AML-193 (cell line): ENCODE measurements at places on chromosomes 5 and 9.

DNA sequence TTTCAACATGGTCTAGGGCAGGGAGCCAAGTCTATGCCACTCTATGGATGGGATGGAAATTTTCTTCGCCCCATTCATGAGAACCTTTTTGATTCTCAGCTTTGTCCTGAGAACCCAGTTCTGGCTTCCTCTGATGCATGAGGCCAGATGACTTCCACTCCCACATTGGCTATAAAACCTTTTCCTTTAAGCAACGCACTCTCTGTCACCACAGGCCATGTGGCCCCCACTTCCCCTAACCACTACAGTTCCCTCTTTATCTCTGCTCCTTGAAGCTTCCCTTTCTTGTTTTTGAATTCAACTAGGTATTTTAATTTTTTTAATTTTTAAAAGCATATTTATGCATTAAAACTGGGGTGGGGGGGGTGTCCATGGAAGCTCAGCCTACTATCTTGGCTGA, 401.3 kb downstream of the ENC1 start:
- DNase-seq, result peak; percentile 81

- peak; percentile 3 for DNase-seq
Measured at GRCh38 chr9:100222674-100223073, 123.6 kb downstream of the INVS start.

DNA sequence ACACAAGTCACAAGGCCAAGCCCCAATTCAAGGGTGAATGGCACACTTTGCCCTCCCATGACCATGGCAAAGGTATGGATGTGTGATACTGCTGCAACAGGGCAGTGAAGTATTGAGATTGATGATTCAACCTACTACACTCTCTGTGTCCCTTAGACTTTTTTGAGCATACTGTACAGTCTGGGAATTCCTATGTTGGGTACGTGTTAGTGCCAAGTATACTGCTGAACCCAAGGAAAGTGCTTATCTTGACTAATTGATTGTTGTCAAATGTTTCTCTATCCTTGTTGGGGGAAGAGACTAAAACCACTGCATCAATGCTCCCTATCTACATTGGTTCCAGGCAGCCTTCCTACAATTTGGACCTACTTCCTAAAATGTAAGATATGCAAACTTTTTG, 93.7 kb downstream of the NDFIP1 start:
- no peak for DNase-seq

DNA sequence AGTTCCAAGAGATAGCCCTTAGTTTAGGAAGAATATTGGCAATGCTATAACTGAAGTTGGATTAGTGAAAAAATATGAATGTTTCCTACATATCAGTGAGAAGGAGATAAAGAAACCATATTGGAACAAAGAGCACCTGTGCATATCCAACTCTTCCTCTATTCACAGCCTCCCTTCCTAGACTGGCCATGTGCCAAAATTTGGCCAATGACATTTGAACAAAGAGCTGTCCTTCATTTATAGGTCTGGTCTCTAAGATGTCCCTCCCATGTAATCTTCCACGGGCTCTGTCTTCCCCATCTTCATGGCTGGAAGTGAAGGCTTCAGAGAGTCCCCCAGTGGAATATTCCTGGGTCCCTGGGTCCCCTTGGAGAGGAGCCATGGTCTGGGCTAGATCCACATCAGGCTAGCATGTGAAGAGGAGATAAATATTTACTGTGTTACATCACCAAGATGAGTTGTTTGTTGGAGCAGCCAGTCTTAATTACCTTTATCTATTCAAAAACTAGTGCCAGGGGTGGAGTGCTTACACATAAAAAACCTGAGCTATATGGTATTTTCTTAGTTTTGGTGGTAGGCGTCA, 190.0 kb upstream of the S1PR3 start:
- DNase-seq, result no peak

GRCh38 chr5:95624368-95624767, 4.5 kb downstream of the GPR150 start:
- no peak for DNase-seq

GRCh38 chr9:120677965-120678364, 36.3 kb downstream of the MEGF9 start:
- DNase-seq, result no peak

- no peak for DNase-seq
Measured at GRCh38 chr5:131318455-131318854, 54.6 kb downstream of the CDC42SE2 start.

DNA sequence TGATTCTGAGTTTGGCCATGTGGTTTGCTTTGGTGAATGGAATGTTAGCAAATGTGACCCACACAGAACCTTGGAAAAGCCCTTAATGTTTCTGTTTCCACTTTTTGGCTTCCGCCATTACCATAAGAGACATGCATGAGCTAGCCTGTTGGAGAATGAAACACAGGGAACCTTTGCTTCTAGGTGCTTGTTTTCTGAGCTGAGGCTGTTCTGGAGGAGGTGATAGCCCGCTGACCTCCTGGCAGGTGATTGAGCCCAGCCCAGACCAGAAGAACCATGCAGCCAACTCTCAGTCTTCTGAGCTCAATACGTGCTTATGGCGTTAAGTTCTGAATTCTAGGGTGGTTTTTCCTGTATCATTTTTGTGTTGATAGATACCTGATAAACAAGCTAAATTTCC, 148.6 kb upstream of the KLF9 start:
- no peak for DNase-seq

DNA sequence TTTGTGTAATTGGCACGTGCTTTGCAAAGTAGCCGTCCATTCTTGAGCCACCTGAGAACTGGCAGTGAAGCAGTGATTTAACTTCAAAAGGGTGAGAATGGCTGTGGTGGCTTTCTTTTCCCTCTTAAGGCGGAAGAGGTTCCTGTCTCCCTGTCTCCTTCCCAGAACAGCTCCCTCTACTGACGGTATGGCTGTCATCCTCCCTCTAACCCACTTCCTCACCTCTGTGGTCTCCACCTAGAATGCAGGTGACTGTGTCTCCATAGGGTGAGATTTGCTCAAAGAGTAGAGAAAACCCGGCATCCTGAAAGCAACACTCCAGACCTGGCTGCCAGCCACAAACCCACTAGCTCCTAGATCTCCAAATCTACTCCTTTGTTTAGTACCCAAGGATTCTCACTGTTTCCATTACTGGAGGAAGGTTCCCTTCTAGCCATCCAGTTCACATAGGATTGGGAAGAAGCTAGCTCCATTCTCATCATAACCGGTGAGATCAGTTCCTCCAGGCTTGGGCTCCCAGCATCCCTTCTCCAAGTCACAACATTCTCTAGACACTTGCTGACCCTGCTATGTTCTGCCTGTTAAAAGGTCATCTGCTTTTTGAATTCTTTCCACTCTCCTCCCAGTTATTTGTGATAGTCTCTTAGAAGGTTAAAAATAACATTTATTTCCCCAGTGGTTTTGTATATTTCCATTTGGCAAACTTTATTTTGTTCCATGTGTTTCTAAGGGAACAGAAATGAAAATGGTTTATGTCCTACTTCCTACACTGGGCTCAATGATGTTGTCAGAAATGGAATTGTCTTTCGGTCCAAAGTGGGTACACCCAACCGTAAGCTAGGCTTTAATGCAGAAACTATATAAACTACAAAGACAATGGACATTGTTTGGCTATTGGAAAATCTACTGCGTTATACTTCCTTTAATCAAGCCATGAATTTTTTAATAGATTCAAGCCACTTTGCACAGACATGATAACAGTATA, 269.4 kb downstream of the CWC27 start:
- DNase-seq, result no peak

DNA sequence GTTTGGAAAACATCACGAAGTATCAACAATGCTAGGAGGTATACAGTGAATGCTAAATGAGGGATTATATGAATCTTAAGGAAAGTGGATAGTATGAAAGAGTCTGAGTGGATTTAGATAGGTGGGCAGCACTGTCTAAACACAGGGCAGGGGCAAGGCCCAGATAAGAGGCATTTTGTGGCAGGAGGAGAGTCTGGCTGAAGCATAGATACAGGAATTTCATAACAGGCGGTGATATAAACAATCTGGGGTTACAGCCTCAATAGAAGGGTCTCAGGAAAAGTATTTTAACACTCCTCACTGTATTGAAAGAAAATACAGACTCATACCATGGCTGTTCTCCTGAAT, 96.9 kb downstream of the PLPP1 start:
- no peak for DNase-seq
